ENCODE measurements at places on chromosomes 4 and X. TPM values are rescaled to one million over a fixed set of nuclear protein-coding genes. Genes with fewer than 3 reads are reported as not detected.

The GPC4 gene
- not detected for polyA plus RNA-seq

The JCHAIN gene
- 0.81 TPM for polyA plus RNA-seq

The AFF2 gene
- polyA plus RNA-seq = 0.31 TPM

DNA sequence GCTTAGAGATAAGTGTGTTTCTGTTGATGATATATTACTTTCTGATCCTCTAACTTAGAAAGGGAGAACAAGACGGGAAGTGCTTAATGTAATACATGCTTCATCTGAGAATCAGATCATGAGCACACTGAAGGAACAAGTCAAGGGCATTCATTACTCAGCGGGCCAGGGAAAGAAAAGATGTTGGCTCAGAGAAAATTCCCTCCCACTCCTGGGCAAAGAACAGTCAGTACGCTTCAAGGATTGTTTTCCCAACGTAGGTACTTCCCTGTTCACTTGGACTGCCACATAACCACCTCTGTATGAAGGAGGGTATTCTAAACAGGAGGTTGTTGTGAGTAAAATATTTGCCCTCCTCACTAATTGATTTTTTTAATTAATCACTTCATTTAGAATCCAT lies 374.5 kb upstream of the FMR1 start:
- no peak for DNase-seq

- no peak for DNase-seq
These were observed 4.9 kb downstream of the GATA1 start for GRCh38 chrX:48791063-48791820.

The SLIT2 gene
- not detected for polyA plus RNA-seq

GRCh38 chr4:16725252-16725651 lies 173.2 kb downstream of the LDB2 start:
- DNase-seq = no peak

- DNase-seq = no peak
These were observed 4.8 kb upstream of the SYNPO2 start for GRCh38 chr4:118883861-118884260.

GRCh38 chr4:138305050-138305449 lies 62.9 kb upstream of the SLC7A11 start:
- no peak for DNase-seq
